Omental fat pad (tissue), 4 donors: ENCODE measurements at places on chromosomes 2 and 18.

GRCh38 chr2:15152382-15152781 is 408.8 kb downstream of the NBAS start:
- DNase-seq: no peak

DNA sequence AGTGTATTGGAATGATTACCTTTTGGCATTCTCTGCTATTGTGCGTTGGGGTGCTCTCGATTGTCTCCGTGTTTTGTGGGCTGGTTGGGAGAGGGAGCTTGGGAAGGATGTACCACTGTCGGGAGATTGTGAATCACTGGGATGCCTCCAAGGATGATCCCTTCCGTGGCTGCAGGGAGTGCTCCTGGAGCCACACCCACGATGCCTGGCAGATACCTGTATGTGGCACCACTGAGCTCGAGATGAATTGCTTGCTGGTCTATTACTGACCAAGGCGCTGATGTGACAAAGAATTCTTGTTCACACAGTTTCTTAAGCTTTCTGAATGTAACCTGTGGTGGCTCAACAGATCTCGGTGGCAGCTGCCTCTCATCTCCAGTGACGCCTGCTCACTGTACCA is 159.7 kb upstream of the LHCGR start:
- no peak for DNase-seq

DNA sequence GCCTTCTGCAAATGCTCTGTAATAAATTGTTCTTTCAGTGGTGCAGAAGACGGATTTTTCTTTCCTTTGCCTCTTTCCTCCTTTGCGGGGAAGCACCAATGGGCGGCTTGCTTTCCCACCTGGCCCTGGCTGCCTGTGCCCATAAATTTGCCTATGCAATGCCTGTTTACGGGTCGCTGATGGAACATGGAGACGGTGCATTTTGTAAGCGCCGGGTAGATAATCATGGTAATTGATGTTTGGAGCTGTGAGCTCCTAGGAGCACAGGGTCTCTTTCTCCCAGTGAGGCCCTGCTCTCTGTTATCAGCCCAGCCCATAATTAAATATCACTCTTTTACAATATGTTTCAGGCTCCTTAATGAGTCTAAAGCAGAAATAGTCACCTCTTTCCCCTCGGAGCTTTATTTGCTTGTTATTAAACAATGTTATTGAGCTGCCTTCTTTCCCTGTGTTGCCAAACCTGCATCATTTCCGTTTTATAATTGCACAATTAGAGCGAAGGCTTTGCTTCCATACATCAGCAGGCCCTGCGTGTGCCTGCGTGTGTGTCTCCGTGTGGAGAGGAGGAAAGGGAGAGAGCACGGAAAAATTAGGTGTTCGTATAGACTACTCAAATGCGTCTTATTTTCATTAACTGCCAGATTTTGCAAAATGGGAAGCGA is 437.4 kb upstream of the POU3F3 start:
- DNase-seq: no peak

DNA sequence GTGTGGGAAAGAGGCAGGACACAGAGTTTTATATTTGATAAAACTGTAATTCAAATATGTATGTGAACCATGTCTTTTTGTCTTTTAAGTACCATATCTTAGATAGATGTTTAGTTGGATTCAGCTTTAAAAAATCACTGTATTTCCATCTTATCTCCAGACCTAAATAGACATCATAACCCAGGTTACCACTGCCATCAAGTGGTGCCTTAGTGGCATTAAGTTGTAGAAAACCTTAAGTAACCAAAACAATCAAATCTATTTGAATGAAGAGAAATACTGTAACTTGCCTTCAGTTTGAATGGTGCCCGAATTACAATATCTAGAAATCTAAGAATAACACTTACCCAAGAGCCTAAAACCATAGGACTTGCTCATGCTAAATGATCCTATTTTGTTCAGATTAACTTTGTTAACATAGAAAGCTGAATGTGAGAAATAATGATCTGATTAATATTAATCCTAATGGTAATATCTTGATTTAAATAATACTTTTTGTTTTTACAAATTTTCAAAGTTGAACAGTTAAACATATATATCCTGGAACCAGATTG is 92.5 kb upstream of the MAP2 start:
- DNase-seq: no peak

GRCh38 chr2:197378086-197378485 is 56.7 kb downstream of the SF3B1 start:
- DNase-seq: no peak

DNA sequence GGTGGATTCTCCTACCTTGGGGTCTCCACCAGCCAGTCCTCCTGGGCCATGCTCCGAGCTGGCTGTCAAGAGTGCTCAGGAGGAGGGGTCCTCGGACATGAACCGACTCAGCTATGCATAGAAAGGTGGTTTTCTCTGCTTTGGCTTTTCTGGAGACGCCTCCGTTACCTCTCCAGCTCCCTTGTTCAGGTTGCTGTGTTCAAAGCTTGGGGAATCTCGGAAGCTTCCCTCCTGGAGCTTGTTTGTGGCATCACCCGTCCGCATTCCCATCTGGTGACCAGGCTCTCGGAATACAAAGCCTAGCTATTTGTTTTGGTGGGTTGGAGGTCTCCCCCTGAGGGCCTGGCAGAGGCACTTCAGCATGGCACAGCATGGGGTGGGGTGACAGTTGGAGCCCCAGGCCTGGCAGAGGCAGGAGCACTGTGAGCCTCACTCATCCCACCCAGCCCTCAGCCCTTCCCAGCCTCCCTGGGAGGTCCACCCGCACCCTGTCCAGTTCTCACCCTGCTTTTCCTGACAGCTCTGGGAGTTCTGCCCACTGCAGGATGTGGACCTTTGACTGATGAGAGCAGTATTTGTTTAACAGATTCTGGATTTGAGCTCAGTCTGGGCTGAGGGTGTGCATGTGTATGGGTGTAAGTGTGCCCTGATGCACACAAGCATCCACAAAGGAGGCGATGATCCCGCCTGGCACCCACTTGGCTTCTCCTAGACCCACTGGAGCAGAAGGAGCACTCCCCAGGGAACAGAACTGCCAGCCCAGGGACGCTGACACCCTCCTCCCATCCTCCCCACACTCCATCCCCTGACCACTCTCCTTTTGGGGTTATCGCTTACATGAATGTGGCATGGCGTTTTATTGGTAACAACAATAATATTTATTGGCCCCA is 107.3 kb upstream of the HS6ST1 start:
- DNase-seq: peak; percentile 8

- no peak for DNase-seq
Observed at GRCh38 chr18:70413455-70413854, 124.6 kb downstream of the SOCS6 start.

DNA sequence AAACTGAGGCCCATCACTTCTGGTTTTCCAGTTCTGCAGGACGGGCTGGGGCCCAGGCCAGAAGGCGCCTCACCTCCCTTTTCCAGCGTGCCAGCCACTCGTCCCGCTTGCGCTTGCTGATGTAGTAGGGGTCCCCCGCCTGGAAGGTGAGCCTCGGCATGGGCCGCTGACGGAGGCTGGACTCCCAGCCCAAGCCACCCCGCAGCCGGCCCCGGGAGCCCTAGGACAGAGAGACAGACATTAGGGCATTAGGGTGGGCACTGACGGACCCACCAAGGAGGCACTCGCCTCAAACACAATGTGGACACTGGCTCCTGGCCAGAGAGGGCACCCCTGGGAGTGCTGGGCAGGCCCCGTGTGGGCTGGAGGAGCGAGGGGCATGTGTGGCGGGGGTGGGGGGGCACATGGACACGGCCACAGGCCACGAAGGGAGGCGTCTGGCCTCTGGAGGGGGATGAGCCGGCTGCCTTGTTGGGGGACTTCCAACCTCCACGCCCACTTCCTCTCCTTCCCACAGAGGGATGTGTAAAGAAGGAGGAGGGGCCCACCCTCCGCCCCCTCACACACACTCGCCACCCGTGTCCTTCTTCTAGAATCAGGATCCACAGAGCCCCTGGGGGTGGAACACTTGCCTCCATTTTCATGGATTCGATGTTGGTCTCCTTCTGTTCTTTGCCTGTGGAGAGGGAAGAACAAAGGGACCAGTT is 66.7 kb downstream of the DNMT3A start:
- no peak for DNase-seq

DNA sequence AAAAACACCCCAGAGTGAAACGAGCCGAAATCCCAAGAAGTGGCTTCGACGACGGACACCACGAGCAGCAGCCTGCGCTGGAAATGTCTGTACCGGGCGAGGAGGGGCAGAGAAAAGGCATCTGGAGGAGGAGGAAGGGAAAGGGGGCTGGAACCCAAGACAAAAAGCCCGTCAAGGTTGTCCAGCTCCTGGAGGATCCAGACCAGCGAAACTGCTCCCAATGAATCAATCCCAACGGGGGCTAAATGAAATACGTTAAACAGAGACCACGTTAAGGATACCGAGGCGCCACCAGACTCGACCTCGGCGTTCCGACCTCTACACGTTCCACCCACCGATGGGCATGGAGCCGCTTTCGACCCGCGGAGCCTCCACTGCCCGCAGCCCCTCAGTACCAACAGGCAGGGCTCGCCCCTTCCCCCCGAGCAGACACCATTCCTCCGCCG is 400 bp downstream of the CCDC88A start:
- DNase-seq: no peak

GRCh38 chr2:48112911-48113680 is 206.8 kb upstream of the FBXO11 start:
- DNase-seq: no peak

DNA sequence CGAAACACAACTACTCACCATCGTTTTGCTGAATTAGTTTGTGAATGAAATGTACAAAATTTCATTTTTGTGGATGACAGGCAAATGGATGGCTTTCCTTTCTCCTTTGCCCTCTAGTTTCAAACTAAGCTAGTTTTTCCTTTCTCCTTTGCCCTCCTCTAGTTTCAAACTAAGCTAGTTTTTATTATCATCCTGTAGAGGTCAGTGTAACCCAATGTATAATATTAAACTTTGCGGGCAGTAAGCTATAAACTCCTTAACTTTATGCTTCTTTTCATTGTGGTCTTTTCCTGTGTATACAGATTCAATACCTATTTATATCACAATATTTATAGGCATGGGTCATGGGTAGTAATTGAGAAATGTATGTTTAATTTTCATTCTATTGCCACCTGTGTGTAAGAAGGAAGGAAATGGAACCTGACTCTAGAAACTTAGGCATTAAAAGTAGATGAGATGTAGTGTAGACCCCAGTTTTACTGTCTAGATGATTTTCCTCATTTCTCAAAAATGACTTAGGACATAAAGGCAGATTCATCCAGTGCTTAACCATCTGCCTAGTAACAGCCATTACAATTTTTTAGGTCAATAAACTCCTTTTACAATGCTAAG is 58.1 kb downstream of the MAP3K19 start:
- no peak for DNase-seq

DNA sequence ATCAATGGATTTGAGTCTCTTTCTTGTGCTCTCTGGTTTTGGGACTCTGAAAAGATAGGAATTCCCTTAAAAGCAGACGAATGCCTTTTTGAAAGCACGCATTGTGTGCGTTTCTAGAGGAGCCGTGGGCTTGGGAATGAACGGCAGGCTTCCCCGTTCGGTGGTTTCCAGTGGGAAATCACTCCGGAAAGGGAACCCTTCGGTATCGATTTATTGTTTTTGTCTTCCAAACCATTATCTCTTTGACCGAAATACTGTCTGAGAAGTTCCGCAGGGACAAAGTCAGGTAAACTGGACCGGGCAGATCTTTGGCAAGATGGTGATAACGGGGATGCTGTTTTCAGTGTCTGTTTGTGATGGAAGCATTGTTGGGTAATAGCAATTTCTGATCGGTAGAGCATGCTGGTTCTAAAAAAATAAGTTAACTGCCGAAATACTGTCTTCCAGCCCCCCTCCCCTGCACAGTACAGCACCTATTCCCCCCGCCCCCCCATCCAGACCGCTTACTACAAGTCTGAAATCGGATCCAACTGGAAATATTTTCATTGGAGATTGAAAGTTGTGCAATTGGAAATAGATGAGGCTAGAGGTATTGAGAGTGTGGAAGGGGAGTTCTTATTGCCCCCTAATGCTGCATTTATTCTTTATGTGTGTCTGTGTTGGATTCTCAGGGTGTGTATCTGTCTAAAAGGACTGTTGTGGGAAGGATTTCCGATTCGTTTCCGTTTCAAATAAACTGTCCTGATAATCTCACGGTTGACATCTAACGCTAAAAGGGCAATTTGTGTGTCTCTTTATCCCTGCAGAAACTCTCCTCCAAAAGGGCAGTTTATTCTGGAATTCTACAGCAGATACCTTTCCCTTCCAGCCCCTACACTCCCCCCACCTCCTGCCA is 635 bp downstream of the SETBP1 start:
- DNase-seq: no peak

DNA sequence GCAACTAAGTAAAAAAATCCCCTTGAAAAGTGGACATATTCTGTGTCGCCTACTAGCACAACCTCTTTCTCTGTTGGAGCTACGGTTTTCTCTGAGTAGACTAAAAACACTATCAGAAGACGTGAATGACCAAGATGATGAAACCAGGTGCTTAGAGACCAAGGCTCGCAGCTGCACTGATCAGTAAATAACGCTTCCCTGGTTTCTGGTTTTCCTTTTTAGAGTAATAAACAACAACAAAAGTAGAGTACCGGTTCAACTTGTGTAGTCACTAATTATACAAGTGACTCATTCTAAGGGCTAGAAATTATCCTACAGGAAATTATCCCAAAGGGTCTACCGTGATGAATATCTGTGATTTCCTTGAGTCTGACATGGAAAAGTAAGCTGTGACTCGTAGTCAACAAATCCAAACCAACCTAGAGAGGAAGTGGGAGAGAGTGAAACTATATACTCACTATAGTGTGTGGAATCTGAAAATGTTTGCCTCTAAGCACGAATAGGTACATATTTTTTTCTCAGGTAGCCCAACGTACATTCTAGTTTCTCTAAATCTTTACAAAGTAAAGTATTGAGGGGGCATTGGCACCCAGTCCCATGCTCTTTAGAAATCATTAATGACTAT is 17.8 kb downstream of the RASGRP3 start:
- DNase-seq: no peak

GRCh38 chr2:128313091-128313836 is 5.4 kb downstream of the HS6ST1 start:
- no peak for DNase-seq

DNA sequence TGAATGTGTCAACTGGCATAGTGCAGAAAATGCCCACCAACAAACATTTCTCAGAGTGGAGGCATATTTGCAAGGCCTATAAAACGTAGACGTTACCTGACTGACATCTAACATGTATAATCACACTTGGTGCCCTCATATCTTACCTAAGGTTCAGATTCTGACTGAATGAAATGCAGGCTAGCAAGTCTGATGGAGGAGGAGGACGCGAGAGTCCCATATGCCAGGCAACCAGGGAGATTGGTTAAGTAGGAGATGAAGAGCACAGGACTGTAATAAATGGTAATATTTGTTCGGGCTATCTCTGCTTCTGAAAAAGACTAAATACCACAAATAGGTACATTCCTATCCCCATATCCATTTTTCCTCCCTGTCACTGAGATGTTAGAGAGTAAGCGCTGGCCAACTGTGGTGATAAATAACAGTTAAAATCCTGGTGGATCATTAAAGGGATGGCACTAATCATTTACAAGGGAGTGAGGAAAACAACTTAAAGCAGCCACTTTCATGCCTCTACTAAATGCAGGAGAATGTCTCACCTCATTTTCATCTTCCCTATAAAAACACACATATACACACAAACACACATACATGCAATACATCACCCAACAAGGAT is 217.2 kb downstream of the TMEM163 start:
- no peak for DNase-seq
